RPMI7951 (cell line): ENCODE measurements at places on chromosomes 3 and 15. TPM values are rescaled to one million over a fixed set of nuclear protein-coding genes. Genes with fewer than 3 reads are reported as not detected.
A peak's percentile ranks its signal among the peaks of the same experiment; 100 is the strongest.

GRCh38 chr3:53845103-53845880 is 927 bp downstream of the CHDH start:
- no peak for DNase-seq

GRCh38 chr3:64916192-64916798 is 228.5 kb upstream of the ADAMTS9 start:
- no peak for DNase-seq

GRCh38 chr3:149620291-149621020 is 37.4 kb downstream of the WWTR1 start:
- peak; percentile 75 for DNase-seq

- no peak for DNase-seq
Measured at GRCh38 chr15:25737218-25737643, 125.9 kb downstream of the ATP10A start.

- no peak for DNase-seq
Measured at GRCh38 chr15:74643665-74644204, 28.1 kb downstream of the CLK3 start.

DNA sequence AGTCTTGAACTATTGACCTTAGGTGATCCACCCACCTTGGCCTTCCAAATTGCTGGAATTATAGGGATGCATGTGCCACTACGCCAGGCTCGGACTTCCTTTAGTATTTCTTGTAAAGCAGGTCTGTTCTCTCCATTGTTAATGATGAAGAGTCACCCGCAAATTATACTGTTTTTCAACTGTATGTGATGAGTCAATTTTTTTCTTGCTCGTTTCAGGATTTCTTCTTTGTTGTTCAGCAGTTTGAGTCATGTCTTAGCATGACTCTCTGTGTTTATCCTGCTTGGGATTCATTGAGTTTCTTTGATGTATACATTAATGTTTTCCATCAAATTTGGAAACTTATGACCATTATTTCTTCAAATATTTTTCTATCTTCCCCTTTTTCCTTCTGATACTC is 28.9 kb downstream of the GRAMD1C start:
- DNase-seq = peak; percentile 43

DNA sequence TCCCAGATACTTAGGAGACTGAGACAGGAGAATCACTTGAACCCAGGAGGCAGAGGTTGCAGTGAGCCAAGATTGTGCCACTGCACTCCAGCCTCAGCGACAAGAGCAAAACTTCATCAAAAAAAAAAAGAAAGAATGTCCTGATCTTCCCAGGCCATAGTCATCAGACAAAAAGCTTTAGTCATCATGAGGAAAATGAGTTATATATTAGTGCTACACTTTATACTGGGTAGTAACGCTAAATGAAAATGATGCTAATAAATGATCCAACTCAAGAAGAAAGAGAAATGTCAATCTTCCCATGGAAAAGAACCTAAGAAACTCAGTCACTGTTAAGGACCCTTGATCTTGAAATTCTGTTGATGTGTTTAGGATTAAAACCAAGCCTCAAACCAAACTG is 26.3 kb upstream of the TRIM59 start:
- no peak for DNase-seq

DNA sequence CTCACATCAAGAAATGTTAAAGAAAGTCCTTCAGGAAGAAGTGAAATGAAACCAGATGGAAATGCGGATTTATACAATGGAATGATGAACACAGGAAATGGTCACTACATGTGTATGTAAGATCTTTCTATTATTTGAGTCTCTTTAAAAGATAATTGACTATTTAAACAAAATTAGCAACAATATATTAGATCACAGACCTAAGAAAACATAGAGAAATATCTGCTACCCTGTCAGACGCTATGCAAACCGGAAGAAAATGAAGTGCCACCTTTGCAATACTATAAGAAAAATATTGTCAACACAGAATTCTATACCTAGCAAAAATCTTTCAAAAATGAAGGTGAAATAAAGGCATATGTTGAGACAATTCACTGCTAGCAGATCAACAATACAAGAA is 17.2 kb downstream of the RAB6B start:
- DNase-seq = no peak

GRCh38 chr3:143971359-143972154 is at the start of gene DIPK2A:
Gene DIPK2A (plus strand): TSS chr3:143971823. CDS start chr3:143972333, 510 bp downstream.
- DNase-seq = peak; percentile 93

DNA sequence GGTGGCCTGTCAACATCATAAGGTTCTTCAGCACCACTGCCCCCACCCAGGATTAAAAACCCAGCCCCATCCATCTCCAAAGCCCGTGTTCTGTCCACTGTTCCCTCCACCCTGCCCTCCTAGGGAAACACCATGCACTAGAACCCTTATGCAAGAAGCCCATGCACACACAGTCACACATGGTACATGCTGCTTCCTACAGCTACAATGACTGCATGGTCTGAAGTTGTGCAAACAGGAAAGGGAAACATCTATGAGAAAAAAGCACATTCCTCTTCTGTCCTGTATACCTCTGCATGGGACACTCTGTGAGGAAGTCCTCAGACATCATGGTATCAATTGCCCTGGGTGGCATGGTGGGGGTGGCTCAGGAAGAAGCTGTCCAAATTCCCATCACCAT is 108.6 kb upstream of the MRPS22 start:
- DNase-seq = no peak

- no peak for DNase-seq
Measured at GRCh38 chr3:177111541-177111949, 85.7 kb downstream of the TBL1XR1 start.

DNA sequence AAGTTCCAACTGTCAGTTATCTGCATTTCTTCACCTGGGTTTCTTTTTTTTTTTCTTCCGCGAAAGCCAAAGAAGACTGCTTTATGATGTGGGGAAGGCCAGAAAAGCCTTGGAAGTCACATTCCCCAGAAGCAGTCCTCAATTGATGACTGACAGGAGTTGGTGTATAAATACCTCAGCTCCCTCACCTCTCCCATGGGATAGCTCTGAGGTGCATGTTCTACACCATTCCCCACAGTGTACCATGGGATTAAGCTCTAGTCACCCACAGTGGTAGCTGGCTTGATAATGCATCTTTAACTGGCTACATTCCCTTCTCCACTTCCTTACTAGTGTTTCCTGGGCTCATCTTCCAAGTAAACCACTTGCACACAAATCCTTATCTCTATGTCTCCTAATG is 30.5 kb downstream of the DPH3 start:
- DNase-seq = no peak

- DNase-seq = no peak
Measured at GRCh38 chr3:1263121-1263520, 170.3 kb downstream of the CNTN6 start.

GRCh38 chr3:129606636-129607390 is at the start of gene PLXND1:
Gene PLXND1 (minus strand): TSS chr3:129606676. CDS start chr3:129606639, 37 bp downstream.
- DNase-seq = peak; percentile 70

GRCh38 chr3:134993011-134993410 is 198.0 kb downstream of the EPHB1 start:
- no peak for DNase-seq

GRCh38 chr3:143951351-143951971 is 20.2 kb upstream of the DIPK2A start:
- peak; percentile 31 for DNase-seq

DNA sequence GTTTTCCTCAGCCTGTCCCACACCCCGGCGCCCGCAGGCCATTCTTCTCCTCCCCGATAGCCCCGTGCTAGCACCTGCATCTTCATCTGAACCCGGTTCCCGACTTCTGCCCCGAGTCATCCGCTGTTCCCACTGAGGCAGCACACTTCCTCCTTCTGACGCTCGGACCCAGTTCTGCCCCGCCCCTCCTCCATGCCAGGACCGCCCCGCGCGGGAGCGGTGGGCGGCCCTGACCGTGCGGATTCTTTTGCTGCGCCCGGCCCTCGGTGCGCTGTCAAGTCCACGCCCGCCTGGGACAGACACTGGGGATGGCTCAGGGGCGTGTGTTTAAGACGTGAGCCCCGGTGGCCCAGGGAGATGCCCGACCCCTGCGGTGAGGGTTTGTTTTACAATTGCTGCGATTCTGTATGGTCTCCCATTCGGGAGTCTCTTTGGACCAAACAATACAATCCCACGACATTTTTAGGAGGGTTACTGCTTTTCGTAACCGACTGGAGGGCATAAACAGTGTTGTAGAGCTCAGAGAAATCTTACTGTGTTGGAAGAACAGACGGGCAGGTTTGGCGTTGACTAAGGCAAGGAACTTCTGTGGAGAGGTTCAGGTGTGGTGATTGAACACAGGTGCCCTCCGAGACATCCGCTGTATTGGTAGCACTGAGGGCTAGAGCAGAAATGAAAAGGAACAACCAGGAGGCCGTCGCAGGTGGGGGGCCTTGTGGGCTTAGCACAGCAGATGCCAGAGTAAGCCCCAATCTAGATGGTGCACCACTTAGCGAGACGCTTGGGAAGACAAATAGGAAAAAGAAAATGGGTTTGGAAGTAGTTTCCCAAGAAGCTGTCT is 716 bp downstream of the PTPN23 start:
- DNase-seq = peak; percentile 90

- DNase-seq = no peak
Measured at GRCh38 chr3:42717306-42717705, 14.7 kb upstream of the HHATL start.

- no peak for DNase-seq
Measured at GRCh38 chr3:86594838-86595237, 396.1 kb downstream of the VGLL3 start.

DNA sequence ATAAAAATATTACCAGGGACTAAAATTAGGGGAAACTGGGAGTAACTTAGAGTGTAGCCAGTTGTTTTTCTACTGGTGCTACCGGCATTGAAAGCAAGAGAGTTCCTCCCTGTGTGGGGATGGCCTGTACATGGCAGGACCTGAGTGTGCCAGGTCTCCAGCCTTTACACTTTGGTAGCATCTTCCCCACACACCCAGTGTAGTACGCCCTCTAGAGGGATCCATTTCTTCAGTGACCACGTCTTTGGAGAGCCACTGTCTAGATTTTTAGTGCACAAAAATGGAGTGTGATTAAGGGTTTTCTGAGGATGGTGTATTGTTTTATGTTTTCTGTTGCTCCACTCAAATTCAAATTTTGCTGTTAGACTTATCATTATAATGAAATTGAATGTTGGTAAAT is 507.0 kb upstream of the TPRG1 start:
- DNase-seq = peak; percentile 50

GRCh38 chr3:121552797-121553196 is 7.0 kb upstream of the POLQ start:
- DNase-seq = no peak

DNA sequence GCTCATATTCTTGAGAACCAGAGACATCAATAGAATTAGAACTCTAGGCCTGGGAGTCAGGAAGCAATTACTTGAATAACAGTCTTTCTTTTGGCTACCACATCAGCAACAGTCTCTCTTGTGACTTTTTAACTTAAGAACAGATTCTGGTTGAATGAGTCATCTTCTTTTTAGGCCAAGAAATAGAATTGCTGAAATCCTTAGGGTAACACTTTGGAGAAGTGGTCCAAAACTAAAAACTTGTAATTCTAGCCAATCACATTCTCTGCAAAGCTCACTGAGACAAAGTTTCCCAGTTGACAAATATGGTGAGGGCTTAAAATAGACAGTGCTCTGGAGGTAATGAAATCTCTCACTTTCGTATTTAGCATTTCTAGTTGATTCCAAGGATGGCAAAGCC is 238.0 kb downstream of the SHOX2 start:
- DNase-seq = peak; percentile 59

GRCh38 chr3:42424911-42425310 is 14.5 kb upstream of the LYZL4 start:
- no peak for DNase-seq

DNA sequence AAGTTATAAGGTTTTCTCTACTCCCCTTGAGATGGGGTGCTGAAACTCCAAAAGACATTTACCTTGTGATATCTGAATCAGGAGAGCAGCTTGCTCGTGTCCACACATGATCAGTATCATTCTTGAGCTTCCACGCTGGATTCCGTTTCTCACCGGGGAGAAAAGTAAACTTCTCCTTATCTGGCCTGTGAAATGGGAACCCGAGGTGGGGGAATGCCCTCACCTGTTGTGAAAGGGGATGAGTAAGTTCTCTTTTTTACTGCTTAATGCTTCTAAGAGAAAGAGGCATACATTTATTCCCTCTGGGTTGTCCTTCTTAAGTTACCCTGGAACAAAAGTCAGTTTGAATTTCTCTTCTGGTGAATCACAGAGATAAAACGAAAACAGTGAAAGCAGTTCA is 440.5 kb upstream of the ADAMTS9 start:
- no peak for DNase-seq

DNA sequence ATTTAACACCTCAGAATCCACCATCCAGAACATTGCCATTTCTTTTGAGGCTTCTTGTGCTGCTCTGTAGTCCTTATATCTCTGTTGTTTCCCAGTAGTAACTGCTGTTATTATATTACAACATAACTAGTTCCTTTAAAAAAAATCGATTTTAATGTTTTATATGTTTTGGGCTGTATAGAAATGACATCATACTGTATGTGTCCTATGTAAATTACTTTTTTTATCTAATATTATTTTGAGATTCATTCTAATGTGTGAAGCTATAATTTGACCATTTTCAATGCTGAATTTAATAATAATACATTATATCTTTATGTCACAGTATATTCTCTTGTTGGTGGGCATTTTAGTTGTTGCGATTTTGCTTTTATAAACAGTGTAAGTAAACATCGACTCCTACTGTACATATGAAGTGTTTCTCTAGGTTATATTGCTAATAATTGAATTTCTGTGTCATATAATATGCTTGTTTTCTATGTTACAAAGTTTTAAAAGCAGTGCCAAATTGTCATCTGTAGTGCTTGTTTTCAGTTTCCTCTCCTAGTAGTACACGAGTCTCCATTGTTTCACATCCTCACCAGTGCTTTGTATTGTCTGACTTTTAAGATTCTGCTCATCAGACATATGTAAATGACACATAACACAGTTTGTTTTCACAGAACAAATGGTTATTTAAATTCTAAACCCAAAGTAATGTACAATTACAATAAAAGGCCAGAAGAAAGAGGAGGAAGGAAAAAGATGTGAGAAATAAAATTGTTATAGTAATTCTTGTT is 172.0 kb upstream of the LRRFIP2 start:
- no peak for DNase-seq

STX19 gene
- total RNA-seq = not detected in 2 replicates

P2RY13 gene
- total RNA-seq = not detected in 2 replicates

CADM2 gene
- under 0.01 TPM in 1 of 2 replicates, not detected in the other for total RNA-seq

ALG1L2 gene
- not detected in 2 replicates for total RNA-seq

PLCB2 gene
- total RNA-seq = 1.4 and 1.6 TPM in 2 replicates

CIP2A gene
- 72.3 and 91.9 TPM in 2 replicates for total RNA-seq

WDR49 gene
- 0.12 TPM in 1 of 2 replicates, not detected in the other for total RNA-seq

CASR gene
- total RNA-seq = not detected in 2 replicates

GP9 gene
- not detected in 2 replicates for total RNA-seq

ILDR1 gene
- not detected in 2 replicates for total RNA-seq

IGDCC3 gene
- not detected in 2 replicates for total RNA-seq

ECE2 gene
- total RNA-seq = not detected in 2 replicates

SERPINI2 gene
- not detected in 2 replicates for total RNA-seq

CNBP gene
- 394 and 396 TPM in 2 replicates for total RNA-seq

COL6A5 gene
- not detected in 2 replicates for total RNA-seq

TM6SF1 gene
- total RNA-seq = 0.10 TPM in 1 of 2 replicates, not detected in the other

HHATL gene
- total RNA-seq = not detected in 2 replicates

PRSS50 gene
- not detected in 2 replicates for total RNA-seq

CCNL1 gene
- 74.4 and 91.2 TPM in 2 replicates for total RNA-seq

CCR4 gene
- total RNA-seq = not detected in 2 replicates

GOLGA6L4 gene
- 0.68 and 0.72 TPM in 2 replicates for total RNA-seq
